COR-L47 (cell line): ENCODE measurements at places on chromosomes 11 and 22.

DNA sequence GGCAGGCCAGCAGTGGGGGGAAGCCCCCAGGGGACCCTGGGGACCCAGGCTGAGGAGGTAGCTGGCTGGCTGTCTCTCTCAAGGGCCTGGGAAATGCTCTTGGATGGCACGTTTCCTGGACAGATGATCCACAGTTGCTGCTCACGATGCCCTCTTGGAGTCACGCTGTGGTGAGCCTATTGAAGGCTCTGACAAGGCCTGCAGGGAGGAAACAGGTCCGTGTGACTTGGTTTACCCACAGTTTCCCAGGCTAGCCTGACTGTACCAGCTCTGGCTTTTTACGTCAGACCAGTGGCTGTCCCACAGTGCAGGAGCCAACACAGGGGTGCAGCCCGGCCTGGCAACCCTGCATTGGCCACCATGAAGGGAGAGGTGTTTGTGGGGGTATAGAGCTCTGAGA lies 29.2 kb upstream of the PPARA start:
- no peak for DNase-seq

GRCh38 chr22:49847751-49848689 lies 5.6 kb upstream of the ZBED4 start:
- no peak for DNase-seq

DNA sequence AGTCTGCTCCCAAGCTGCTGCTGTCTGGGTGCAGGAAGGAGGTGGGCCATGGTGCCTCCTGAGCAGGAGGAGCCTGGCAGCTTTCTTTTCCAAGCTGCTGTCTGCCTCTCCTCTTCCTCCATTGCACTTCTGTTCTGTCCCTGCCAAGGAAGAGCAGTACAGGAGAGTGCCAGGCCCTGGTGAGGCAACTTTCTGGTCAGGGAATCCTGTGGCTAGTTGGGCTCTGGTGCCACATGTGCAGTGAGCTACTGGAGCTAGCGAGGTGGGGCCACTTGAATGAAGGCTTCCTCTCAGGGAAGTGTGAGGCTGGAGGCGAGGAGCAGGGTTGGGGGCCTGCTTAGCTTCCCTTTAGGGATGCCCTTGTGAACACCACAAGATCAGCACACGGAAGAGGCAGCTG lies 90.0 kb downstream of the TSPAN18 start:
- DNase-seq = no peak

DNA sequence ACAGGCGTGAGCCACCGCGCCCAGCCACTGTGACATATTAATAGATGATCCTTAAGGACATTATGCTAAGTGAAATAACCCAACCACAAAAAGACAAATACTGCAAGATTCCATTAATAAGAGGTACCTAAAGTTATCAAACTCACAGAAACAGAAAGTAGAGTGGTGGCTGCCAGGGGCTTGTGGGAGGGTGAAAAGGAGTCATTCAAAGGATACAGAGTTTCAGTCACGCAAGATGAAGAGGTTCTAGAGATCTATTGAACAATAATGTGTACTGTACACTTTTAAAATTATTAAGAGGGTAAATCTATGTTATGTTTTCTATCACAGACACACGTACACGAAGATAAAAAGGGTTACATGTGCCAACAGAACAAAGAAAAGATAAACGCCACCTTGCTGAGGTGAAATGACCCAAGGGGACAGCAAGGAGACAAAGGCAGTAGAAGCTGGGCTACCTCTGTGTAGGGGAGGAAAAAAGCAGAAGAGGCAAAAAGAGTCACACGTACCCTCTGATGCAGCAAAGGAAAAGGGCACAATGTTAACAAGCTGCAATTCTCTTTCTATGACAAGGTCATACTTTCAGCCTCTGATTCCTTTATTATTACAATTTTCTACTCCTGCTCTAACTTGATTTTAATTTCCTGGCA lies 65.3 kb downstream of the AMBRA1 start:
- no peak for DNase-seq

- DNase-seq = no peak
Observed at GRCh38 chr11:66561178-66561974, 7.0 kb downstream of the CTSF start.

- no peak for DNase-seq
Observed at GRCh38 chr11:58726737-58727414, 4.9 kb downstream of the GLYAT start.

DNA sequence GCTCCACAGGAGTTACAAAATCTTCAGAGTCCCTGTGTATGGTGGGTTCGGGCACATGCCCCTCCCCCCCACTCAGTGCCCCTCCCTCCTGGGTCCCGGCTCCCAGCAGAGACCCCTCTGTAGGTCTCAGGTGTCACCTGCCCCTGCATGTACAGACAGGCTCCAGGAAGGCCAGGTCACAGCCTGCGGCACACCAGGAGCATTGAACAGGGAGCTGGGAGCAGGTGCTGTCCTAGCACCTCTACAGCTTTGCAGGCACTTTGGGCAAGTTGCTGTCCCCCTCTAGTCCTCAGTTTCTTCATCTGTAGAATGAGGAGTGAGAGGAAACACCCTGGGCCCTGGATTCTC lies 80.1 kb upstream of the RTL6 start:
- DNase-seq = no peak

DNA sequence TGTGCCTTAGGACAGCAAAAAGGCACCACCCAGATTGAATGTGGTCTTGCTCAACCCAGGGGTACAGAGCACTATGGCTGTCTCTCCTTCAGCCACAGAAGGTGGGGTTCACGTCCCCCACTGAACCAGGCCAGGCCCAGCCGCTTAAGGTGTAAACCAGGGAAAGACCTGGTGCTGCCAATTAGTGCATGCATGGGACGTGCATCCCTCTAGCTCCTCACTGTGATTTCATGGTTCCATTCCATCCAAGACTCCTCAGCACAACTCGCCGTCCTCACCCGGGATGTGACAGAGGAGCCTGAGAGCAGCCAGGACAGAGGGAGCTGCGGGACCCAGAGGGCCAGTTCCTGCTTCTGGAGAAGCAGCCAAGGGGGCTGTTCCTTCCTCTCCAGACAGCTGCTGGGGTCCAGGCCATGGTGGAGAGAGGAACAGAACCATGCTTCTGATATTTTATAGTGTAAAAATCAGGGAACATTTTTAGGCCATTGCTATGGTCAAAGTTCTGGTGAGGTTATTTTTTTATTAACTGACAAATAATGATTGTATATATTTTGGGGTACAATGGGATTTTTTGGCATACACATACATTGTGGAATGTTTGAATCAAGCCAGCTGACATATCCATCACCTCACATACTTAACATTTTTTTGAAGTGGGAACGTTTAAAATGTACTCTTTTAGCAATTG lies 492.2 kb upstream of the B3GAT1 start:
- DNase-seq = no peak

- DNase-seq = no peak
Observed at GRCh38 chr11:132784441-132784840, 747.9 kb downstream of the OPCML start.

- DNase-seq = no peak
Observed at GRCh38 chr11:10307022-10307399, 2.1 kb downstream of the ADM start.

GRCh38 chr11:35334385-35335090 lies 84.8 kb downstream of the SLC1A2 start:
- no peak for DNase-seq

DNA sequence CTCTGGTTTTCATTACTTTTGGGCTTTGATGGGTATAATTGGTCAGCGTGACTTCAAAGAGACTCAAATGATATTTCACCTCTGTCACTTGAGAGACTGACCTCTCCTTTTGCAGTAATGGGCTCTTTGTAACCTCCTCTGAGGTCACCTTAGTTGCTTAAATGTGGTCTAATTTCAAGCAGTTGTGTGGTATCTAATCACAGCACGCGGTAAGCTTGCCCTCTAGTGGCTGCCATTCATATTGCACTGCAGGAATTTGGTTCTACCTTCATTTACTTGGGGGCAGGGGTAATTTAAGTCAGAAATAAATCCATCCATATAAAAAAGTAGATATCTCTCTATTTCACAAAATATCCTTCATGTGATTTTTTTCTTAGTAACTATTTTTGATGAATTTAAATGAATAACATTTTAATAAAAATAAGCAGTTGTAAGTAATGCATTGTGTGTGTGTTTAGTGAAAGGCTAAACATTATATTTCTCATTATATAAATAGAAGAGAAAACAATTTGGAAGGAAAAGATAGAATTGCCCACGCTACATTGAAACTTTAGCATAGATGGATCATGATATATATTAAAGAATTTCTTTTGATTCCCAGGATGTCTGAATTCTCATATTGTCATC lies 55.0 kb upstream of the ANO3 start:
- peak; percentile 22 for DNase-seq

- DNase-seq = no peak
Observed at GRCh38 chr22:19517919-19518611, 6.1 kb downstream of the CLDN5 start.

DNA sequence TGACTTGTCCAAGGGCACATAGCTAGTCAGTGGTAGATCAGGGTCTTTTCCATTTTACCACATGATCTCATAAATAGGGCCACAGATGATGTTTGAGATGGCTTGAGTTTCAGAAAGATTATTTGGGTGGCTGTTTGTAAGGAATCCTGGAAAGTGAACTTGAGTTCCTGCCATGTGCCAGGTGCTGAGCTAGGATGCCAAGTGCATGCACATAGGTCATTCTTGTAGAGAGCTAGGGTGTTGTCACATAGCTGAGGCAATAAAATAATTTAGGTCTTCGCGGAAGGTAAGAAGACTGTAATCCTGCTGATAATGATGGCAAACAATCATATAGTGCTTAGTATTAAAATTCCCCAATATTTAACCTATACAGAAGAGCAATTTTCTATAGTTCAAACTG lies 1162.6 kb upstream of the TENM4 start:
- DNase-seq = no peak

- DNase-seq = no peak
Observed at GRCh38 chr22:23751441-23751996, 607 bp upstream of the ZNF70 start.

- no peak for DNase-seq
Observed at GRCh38 chr11:33942954-33943353, 51.1 kb upstream of the LMO2 start.

DNA sequence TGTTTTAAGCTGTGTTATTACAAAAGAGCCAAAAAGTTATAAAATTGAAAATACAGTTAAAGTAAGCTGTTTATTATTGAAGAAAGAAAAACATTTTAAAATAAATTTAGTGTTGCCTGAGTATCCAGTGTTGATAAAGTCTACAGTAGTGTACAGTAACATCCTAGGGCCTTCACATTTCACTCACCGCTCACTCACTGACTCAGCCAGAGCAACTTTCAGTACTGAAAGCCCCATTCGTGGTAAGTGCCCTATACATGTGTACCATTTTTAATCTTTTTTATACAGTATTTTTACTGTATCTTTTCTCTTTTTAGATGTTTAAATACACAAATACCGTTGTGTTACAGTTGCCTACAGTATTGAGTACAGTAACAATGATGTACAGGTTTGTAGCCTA lies 35.0 kb downstream of the POLD3 start:
- DNase-seq = no peak

DNA sequence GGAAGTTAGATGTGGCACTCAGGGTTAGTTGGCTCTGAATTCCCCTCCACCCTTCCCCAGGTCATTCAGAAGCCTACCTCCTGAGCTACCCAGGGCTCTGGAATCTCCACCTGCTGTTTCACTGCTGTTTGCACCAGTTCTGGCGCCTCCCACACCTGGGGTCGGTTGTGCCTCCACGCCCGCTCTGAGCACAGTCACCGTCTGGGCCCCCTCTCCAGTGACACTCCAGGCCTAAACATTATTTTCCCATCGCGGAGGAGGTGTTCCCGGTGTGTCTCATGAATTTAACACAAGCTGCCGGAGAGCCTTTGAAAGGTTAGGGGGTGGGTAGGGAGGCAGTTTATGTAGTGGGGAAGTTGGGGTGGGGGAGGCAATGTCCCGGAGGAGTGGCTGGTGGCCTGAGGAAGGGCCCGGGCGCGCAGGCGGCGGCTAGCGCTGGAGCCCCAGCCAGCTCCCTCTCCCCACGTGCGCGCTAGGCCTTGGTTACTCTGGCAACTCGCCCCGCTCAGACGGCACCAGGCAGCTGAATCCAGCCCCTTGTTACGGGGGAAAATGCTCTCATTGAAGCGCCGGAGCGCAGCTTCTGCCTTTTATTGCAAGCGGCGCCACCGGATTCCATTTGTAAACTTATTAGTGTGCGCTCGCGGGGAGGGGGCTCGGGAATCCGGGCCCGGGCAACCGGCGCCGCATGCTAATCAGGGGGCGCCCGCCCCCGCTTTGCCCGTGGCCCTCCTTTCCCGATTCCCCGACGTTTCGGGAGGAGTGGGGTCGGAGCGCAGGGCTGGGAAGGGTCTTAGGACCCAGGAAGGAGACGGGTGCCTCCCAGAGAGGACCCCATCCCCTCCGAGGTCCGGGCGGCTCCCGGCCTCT lies 52.4 kb downstream of the GRIK4 start:
- peak; percentile 69 for DNase-seq

GRCh38 chr11:30553521-30554110 lies 32.5 kb downstream of the MPPED2 start:
- no peak for DNase-seq

DNA sequence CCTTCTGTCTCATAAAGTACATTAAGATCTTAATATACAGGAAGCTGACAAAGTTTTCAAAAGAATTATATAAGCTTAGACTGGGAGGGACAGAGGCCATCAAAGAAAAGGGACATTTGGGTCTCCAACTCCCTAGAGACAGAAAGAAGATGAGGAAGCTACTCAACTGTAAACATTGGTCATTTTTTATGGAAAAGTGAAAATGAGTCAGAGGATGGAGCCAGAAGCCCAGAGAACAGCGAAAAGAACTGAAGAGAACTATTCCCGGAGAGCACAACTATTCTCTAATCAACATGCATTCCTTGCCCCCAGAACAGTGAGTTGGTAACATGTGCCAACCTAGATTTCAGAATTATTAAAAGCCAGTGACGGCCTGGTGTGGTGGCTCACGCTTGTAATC lies 779.3 kb downstream of the DLG2 start:
- DNase-seq = no peak

DNA sequence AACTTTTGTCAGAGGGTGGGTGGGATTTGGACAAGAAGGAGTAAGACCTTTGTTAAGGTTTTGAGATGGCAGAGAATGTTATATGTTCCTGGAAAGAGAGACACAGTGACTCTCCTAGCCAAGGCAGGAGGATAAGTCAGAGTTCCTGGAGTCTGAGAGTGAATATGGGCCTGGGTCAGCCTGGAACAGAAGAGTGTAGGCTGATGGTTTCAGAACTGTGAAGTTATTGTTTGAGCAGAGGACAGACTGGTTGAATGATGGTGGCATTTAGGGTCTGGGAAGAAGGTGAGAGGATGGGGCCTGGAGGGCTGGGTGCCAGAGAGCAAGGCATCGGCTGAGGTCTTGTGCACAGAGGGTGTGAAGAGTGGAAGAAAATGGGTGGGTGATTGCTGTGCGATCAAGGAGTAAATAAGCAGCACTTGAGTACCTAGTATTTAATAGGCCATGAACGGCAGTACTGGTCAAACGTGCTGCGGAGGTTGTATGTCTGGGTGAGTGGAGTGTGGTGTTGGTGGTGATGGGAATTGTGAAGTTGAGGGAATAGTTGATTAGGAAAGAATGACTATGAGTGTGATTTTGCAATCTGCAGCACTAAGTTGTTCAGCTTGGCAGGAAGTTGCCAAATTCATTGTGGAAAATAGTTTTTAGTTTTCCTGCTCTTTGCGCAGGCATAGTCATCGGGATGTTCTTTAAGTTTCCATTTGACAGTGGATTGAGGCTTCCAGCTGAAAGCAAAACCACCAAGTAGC lies 1.8 kb downstream of the PANX1 start:
- no peak for DNase-seq
